Activated CD4-positive, alpha-beta T cell treated with anti-CD3 and anti-CD28 coated beads for 1 hour (primary cell): ENCODE measurements at places on chromosomes 1 and 21.

DNA sequence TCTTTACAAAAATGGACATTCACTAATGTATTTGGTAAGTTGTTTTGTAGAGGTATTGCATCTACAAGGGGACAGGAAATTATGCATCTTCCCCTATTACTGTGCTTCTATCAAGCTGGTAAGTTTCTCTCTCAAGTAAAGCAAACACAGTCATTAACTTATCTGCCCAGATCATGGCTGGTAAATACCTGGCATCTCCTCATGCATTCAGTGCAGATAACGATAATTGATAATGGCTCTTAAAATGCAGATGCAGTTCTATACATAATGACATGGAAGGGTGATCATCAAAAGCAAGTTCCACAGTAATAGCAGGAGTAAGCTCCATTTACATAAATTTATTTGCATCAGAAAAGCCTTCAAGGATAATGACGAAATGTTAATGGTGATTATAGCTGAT lies 122.4 kb downstream of the SIPA1L2 start:
- DNase-seq: no peak

GRCh38 chr21:35579520-35580293 lies 480.6 kb downstream of the SETD4 start:
- DNase-seq: no peak

DNA sequence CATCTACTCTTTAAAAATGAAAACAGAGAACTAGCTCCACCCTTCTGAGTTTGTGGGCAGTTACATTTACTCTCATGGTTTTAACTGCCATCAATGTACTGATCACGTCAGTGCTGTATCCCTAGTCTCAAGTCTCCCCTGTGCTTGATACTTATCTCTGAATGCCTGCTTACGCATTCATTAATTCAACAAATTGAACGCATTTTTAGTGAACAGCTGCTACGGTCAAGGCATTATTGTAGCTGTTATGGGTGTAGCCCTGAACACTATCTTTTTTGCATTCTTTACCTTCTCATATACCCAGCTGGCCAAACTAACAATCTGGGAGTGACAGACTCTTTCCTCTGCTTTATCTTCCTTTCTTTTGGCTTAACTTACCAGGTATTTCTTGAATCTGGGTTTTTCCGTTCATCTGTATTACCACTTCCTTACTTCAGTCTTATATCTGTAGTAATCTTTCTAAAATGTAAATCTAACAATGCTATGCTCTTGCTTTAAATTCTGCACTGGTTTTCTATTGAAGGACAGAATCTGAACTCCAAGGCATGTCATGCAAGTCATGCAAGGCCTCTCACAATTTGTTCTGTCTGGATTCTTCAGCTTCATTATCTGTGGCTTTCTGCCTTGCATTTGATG lies 33.3 kb downstream of the SMG7 start:
- DNase-seq: no peak

- no peak for DNase-seq
These were observed 261.4 kb upstream of the ZP4 start for GRCh38 chr1:238152119-238152518.

GRCh38 chr21:38631676-38632075 lies 133.4 kb upstream of the ERG start:
- DNase-seq: no peak

DNA sequence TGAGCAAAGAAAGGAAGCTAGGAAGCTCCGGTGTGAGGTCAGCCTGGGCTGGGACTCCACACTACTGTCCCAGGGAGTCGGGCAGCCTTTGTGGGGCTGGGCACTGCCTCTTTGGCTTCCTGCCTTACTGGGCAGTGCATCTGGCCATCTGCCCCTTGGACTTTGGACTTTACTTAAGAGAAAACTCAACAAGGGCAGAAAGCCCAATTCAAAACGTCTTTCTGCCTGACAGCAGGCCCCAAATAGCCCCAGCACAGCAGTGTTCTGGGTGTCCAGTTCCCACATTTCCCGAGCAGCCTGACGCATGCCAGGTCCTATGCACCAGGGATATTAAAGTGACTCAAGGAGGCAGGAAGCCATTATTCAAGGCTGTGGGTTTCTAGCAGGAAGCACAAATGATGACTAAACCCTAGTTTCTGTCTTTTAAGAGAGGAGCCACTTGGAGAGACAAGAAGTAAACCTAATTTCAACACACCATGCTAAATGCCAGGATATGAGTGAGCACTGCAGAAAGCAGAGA lies 37.9 kb upstream of the EDEM3 start:
- no peak for DNase-seq

DNA sequence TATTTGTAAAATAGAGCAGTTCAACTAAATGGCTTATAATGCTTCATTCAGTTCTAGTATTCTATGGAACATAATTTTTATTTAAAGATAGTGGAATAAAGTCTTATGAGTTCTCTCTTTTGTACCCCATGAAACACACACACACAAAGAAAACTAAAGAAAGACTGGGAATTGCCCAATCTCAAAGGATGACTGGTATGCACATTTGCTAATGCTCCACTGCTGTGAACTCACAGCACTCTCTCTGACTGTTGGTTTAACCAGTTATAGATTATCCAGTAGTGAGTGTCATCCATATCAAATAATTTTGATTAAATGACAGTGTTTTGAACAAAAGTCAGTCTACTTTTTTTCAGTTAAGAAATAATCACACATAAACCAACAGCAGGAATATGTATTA lies 1082.4 kb upstream of the B3GALT2 start:
- DNase-seq: no peak

DNA sequence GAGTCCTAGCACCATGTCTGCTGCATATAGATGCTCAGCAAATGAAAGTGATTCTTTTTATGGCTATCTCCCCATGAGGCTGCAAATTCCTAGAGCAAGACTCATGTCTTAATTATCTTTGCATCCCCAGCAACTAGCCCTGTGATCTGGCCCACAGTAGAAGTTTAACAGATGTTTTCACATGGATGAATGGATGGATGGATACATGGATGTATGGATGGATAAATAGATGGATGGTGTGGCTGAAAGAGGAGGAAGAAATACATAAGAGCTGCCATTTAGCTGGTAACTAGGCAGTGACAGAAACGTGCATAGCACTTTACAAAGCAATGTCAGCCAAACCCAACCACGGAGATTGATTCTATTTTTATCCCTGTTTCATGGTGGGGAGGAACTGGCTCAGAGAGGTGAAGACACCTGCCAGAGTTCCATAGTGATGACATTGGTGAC lies 32.7 kb upstream of the ZBTB40 start:
- no peak for DNase-seq

DNA sequence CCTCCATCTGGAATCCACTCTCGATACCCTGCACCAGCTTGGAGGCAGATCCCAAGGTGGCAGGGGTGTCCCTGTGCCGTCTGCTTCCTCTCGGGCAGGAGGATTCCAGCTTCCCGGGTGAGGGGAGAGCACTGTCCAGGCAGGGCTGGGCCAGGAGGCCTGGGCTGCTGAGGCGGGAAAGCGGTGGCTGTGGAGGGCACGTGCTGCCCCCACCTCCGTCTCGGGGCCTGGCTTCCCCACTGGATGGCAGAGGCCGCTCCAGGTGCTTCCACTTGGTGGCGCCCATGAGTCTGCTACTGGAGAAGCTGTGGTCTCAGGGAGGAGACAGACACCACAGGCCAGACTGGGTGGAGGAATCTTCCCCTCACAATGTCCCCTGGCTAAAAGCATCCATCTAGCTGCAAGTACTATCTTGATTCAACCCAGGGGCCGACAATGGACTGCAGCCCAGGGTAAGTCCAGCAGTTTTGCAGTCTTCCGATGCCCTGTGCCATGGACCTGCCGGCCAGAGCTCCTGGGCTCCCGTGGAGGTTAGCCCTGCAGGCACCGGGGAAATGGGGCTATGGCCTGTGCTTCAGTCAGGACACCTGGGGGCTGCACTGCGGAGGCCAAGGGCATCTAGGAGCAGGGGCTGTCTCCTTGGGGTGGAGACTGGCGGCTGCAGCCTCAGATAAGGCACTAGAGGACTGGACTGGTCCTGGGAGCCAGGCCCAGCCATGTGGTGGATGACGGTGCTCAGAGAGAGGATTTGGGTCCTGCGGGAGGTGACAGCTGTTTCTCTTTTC lies 41.3 kb upstream of the EIF4G3 start:
- DNase-seq: no peak

- DNase-seq: no peak
These were observed 10.9 kb upstream of the PRELP start for GRCh38 chr1:203464743-203465142.

DNA sequence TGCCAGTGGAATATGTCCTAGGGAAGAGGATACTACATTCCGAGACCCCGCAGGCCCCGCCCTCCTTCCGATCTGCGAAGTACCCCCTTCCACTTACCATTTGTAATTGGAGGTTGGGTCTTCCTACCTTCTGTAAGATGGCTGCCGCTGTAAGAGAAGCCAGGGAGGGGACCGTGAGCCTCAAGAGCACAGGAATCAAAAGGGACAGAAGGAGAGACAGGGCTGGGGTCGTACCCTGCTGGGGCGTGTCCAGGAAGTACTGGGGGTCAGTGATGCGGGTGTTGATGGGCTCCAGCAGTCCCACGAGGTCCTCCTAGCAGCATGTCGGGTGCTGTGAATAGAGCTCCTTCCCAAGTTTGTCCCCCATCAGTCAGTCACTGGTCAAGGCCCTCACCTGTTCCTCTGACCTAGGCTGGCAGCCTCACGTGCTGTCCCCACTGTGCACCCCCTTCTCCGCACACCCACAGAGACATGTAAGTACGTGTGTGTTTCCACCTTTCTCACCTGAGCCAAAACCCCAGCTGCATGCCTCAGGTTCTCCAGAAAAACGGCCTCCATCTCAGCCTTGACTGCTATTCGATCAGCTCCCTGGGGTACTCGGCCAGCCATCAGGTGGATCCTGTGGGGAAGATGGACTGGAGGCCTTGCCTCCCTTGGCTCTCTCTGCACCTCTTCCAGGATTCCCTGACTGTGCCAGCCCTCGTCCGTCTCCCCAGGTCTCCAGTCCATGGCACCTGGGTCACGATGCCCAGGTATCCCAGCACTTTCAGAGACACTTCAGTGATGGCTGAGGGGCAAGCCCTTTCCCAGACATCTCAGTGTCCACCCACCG lies 1.8 kb downstream of the HYI start:
- DNase-seq: no peak

DNA sequence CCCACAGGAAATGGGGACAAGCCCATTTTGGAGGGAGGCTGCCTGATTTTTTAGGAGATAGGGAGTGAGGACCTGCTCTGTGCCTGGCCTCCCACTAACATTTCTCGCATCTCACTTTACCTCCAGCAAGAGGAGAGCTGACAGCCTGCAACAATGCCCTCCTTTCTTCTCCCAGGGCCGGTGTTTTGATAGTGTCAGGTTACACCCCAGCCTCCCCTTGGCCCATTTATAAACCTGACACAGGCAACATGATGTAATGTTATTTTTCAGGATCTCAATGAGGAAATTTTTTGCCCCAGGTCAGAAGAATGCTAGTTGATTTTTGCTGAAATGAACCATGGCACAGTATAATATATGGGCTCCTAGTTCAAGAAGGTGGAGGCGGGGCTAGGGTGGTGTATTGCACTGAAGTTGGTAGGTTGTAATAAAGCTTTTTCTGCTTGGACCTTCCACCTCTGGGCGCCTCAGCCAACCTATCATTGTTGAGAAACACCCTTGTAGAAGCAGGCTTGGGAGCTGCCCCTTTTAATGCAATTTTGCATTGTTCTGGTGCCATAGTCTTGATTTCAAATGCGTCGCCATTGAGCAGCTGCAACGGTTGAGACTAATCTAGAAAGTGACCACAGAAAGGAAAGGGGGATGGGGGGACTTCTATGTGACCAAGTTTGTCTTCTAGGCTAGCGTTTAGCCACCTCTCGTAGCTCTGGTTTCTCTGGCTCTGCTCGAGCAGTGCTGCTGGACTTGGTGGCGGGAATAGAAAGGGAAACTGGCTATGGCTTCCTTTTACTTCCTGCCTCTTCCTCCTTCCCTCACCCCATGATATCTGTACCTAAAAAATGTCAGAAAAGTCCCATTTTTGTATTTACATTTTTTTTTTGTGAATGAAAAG lies 53.0 kb downstream of the PBX1 start:
- DNase-seq: no peak

- no peak for DNase-seq
These were observed 76.5 kb upstream of the FGGY start for GRCh38 chr1:59220356-59220755.

DNA sequence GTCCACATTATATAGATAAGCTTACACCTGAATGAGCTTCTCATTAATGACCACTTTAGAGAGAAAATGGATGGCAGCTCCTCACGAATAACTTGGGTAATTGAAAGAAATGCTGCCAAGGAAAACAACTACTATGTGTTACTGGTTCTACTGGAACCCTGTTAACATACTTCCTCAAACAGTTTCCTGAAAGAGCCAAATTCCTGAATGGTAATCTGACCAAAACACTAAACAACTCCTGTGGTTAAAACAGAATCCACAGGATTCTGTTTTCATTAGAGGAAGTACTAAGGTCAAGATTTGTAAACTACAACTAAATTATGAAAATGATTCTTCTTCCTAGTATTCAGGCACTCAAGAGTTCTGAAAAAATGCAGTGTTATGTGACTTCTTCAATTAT lies 107.2 kb downstream of the DNM3 start:
- no peak for DNase-seq

DNA sequence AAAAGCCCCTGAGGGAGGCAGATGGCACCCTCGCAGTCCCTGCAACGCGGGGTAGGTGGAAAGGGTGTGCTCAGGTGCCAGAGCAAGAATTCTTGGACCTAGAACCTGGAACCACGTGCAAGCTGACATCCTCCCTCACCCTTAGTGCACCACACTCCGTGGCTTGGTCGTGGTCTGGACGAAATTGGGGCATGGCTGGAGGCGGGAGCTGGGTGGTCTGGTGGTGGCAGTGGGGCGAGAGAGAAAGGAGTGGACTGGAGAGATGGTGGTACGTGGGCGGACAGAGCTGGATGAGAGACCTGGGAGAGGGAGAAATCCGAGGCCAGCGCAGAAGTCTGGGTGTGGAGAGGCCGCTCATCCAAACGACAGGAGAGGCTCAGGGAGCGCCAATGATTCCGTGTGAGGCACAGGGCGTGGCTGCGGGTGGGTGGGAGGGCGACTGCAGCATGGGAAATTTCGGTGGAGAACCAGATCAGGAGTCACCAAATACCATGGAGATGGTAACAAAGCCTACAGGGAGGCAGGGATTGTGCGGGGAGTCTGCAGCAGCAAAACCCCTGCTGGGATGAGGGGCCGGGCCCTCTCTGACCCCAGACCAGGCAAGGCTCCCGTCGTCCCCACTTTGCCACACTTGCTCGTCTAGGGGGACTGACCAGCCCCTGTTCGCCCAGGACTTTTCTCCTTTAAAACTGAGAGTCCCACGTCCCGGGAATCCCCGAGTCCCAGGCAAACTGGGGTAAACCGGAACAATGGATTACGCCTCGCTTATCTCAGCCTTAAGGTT lies 31.9 kb downstream of the CDCP2 start:
- DNase-seq: no peak
